ENCODE measurements at places on chromosomes 4 and X. TPM values are rescaled to one million over a fixed set of nuclear protein-coding genes. Genes with fewer than 3 reads are reported as not detected.

DNA sequence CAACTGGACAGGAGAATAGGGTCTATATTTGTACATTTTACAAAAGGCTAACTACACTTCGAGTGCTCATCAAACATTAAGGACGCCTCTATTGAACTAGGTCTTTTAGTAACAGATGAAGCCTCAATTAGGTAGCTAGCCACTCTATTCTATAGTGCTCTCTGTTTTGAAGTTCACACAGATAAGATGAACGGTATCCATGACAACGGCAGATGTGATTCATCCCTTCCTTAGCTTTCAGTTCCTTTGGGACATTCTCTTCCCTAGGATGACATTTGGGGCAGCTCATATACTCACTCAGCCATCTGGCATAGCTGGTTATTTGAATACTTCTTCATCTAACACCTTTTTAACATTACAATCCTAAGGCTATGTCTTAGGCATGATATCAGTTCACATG lies 62.4 kb upstream of the WDFY3 start:
- no peak for DNase-seq

- no peak for DNase-seq
These were observed 14.6 kb downstream of the ATP10D start for GRCh38 chr4:47499700-47500099.

Gene KLHL2
- 26.2 TPM for total RNA-seq

Gene GNRHR
- total RNA-seq: not detected
